Muscle of back (tissue), 13 donors: ENCODE measurements at places on chromosomes 7 and 10.
A peak's percentile ranks its signal among the peaks of the same experiment; 100 is the strongest.

GRCh38 chr10:7260412-7260900 lies 150.4 kb downstream of the SFMBT2 start:
- peak; percentile 81 for DNase-seq

- no peak for DNase-seq
Measured at GRCh38 chr10:37733822-37734221, 123.6 kb downstream of the ZNF248 start.

- DNase-seq, result no peak
Measured at GRCh38 chr7:143256325-143256724, 6.9 kb upstream of the GSTK1 start.

- no peak for DNase-seq
Measured at GRCh38 chr10:113427811-113428558, 124.9 kb upstream of the HABP2 start.

DNA sequence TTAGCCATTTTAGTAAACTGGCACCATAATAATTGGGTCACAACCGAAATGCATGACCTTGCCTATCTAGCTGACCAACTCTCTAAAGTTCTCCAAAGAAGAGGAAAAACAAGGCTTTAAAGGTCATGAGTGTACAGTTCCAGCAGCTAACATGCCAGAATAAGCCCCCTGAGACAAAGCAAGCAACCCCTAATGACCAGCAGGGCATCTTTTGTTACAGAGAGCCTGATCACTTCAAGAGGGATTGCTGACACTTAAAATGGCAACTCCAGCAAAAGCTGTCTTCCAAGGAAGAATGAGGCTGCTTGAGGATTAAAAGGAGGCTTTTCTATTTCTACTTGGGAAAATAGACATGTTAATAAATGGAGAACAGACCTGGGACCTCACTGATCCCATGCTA lies 213.6 kb downstream of the CDC14C start:
- DNase-seq, result no peak

- no peak for DNase-seq
Measured at GRCh38 chr10:123382491-123382890, 228.3 kb downstream of the BUB3 start.

DNA sequence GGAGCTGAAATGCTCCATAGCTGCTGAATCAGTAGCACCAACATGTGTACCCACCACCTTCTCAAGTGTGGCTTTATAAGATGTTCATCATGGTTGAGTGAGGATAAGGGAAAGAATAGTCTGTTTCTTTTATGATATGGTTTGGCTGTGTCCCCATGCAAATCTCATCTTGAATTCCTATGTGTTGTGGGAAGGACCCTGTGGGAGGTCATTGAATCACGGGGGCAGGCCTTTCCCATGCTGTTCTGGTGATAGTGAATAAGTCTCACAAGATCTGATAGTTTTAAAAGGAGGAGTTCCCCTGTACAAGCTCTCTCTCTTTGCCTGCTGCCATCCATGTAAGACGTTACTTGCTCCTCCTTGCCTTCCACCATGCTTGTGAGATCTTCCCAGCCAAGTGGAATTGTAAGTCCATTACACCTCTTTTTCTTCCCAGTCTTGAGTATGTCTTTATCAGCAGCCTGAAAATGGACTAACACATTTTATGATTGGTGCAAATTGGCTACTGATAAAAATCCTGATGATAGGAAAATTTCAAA lies 799.9 kb downstream of the TNS3 start:
- DNase-seq, result no peak

DNA sequence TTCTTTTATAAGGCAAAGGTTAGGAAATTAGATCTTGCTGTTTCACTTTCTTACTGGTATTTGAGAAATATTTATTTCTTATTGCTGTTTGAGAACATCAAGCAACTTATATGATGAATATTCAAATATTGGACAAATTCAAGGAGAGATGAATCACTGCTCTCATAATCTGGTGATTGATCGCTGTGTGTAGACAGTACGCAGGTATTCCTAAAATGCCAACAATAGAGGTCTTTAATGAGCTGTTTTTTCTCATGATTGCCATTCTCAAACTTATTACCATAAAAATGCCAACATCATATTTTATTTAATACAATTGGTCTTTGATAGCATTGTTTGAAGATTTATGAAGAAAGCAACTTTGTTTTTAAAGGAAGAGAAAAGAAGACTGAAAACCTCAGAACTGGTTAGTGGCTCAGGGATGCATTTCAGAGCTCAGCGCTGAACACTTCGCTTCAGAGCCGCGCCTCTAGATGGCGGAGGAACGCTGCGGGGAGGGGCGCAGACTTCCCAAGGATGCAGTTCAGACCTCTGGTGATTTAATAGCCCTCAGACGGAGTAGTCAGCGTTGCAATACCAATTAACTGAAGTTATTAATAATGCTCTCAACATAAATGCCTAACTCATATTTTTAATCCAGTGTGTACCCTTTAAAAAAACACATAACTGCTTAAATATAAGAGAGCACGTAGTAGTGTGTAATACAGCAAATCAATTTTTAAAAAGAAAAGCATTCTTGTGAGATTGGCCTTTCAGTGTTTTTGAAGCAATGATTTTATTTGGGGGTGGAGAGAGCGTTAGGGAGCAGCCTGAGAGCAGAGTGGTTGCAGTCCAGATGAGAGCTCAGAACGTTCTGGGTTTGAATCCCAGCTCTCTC lies 38.5 kb upstream of the STEAP4 start:
- DNase-seq, result peak; percentile 52

DNA sequence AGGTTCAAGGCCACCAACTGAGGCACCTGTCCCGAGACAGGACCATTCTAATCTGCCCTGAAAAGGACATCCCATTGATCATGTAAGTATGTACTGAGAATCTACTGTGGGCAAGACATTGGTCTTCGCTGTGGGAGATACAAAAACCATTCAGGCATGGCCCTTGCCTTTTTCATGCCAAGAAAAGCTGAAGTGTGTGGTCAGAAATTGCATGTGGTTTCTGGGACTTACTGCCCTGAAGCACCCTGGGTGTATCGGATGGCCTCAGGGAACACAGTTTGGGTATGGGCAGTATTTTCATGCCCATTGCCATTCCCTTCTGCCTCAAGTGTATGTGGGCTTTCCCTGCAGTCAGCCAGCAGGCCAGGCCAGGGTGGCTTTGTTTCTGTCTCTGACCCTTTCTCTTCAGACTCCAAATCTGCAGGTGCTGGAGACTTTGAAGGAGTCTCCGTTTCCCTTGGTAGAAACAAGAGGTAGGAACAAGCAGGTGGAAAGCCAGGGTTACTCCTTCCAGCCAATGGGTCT lies 285.7 kb downstream of the ZEB1 start:
- no peak for DNase-seq

DNA sequence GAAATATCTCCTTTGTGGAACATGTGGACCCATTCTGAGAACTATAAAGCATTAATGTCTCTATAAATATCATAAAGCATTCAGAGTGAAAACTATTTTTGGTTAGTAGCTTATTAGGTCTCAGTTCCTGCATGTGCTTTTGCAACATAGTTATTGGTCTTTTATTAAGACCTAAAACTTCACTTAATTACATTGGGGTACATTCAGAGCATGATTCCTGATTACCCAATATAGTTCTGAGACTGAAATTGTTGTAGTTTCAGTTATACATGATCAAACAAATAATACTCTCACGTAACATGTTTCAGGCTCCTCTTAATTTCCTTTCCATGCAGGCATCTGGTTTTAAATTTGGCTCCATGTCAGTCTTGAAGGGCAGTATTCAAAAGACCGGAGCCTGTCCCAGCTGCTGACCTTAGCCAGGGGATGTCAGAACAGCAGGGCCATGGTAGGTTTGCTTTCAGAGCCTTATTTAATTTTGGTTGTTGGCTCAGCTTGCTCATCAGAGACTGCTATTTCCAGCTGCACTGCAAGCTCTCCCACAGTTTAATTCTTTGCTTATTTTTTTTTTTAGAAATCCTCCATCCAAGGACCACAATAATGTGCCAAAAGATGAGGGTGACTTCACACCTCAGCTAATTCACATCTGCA lies 447.8 kb upstream of the FZD8 start:
- DNase-seq, result peak; percentile 45

DNA sequence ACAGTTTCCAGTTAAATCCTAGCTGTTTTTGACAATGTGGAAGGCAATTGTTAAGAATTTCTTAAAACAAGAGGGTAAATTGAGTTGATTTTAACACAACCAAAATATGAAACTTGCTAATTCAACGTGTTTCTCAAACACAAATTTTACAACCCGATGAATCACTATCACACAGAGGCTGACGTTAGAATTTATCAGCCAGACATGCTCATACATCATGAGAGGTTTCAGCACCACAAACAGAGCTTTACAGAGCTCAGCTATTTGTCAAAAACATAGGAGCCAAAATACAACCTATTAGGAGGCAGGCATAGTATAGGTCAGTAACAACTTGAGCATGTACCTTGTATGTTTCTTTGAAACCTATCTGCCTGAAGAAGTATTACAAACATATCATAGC lies 36.1 kb downstream of the LRRN3 start:
- no peak for DNase-seq

GRCh38 chr10:113160641-113161040 lies 210.6 kb downstream of the TCF7L2 start:
- no peak for DNase-seq

GRCh38 chr7:37277513-37277912 lies 171.2 kb downstream of the ELMO1 start:
- DNase-seq, result no peak

DNA sequence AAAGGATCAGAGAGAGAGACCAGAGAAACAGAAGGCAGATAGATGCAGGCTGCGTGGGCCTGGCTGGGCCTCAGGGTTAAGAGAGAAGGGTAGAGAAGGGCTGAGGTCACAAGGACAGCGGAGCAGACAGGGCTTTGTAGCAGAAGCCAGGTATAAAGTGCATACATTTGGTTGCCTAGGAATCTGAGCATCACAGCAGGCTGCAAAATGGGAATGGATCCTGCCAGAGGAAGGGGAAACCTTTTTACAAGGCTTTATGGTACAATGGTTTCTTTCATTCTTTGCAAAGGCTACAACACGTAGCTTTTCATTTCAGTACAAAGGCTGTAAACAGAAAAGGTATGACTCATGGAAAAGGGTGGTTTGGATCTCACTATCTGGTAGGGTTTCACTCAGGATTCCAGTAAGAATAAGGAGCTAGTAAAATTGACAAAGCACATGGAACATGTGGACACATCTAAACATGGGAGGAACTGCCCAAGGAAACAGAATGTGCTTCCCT lies 275.1 kb downstream of the DOCK4 start:
- no peak for DNase-seq

GRCh38 chr7:65001291-65001814 lies 5.1 kb downstream of the ERV3-1 start:
- DNase-seq, result no peak

- DNase-seq, result no peak
Measured at GRCh38 chr10:110852255-110852896, 19.4 kb upstream of the PDCD4 start.

- no peak for DNase-seq
Measured at GRCh38 chr7:31603046-31603445, 84.0 kb upstream of the PPP1R17 start.

DNA sequence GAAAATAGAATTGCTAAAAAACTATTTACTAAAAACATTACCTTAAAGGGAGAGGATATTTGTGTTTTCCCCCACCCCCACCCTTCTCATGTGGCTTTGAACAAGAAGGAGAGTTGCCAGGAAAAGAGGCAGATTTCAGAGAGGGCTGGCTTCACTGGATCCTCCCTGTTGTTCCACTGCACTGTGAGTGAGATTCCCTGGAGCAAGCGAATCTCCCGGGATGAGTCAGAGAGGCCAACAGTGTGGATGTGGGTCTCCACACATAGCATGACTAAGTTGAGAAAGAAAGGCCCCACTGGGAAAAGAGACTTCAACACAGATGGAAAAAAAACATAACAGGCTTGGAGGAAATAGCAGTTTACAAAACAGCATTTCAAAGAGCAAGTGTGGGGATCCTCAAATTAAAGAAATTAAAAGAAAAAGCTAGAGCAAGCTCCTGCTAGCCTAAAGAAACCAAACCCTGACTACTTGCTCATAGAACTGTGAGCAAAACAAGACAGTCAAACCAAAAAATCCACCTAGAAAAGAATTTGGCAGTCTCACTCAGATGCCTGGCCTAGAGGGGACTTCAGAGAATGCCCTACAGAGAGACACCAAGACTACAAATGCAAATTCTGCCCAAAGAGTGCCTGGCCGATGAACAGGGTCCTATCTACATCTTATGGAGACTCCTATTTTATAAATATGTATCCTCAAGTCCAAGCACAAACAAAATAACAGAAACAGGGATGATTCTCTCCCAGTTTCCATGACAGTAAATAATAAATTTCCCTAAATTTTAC lies 3.4 kb downstream of the CAV1 start:
- DNase-seq, result no peak

DNA sequence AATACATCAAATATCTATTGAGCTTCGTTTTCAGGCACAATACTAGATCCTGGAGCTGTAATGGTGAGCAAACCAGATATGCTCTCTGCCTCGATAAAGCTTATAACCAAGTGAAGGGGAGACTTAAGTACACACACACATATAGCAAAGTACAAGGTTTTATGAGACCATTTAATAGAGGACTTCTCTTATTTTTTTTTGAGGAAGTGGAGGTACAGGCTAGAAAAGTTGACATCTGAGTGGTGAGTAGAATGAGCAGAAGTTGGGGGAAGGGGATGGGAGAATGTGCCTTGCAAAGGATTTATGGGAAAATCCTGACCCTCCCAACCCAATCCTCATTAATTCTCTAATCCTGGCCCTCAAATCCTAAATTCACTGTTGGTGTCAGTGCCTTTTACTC lies 7.7 kb downstream of the CCDC136 start:
- no peak for DNase-seq

- DNase-seq, result no peak
Measured at GRCh38 chr7:129093867-129094456, 39.1 kb upstream of the TNPO3 start.

DNA sequence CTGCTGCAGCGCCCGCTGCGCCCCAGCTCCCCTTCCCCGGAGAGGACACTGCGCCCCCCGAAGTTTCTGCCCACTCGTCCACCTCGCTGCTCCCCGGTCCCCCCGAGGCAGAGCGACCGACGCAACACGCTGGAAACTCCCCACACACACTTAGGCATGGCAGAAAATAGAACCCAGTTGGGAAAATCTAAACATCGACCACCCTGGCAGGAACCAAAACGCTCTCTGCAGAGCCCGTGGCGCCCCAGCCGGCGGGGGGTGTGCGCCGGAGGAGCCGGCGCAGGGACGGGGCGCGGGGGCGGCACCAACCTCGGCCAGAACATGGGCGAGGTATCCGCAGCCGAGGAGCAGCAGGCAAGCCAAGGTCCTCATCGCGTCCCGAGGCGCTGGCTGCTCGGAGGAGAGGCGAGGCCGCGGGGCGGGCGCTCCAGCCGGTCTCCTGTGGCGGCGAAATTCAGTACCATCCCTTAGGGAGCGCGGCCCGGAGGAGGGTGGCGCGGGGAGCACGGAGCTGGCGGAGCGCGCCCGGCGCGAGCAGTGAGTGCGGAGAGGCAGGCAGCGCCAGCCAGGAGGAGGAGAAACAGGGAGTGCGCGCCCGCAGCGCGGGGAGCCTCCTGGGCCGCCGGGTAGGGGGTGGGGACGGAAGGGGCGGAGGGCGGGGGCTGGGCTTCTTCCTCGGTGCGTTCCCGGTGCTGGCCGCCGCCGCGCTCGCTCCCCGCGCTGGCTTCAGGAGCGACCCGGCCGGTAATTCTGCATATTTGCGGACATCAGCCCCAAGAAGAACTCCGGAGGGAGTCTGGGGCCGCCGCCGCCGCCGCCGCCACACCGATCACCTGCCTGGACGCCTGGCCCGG lies 789 bp downstream of the PDGFA start:
- peak; percentile 78 for DNase-seq
